AG09319 (cell line): ENCODE measurements at places on chromosomes 6 and 20.

DNA sequence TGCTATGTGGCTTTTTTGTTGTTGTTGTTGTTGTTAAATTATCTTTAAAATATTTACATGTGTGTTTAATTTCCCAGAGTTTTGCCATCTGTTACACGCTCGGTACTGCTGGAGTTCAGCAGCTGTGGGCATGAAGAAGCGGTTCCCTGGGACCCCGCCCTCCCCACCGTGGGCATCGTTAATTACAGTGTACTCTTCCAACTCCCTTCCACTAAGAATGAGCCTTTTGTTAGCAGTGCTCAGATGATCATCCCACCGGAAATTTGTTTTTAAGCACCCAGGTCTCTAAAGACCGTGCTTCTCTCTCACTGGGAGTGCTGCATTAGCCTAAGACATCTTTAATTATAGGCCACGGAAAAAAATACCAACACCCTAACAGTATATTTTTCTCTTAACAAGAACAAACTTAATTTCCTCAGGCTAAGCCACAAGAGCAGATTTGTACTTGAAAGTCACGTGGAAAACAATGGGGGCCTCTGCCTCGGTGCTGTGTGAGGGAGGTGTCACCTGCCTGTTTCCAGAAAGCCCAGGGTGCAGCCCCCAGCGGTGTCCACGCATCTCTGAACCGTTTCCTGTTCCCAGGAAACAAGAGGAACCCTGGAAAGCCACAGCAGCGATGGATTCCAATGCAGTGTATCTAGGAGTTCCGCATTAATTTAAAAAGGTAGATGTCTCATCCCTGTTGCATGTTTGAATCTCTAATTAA lies 113.3 kb upstream of the FRMD1 start:
- no peak for DNase-seq

- no peak for DNase-seq
These were observed 27.4 kb upstream of the STXBP5 start for GRCh38 chr6:147176795-147177194.

- DNase-seq: no peak
These were observed 291.2 kb downstream of the ESR1 start for GRCh38 chr6:152098683-152099082.

GRCh38 chr6:73519926-73520687 lies 725 bp downstream of the EEF1A1 start:
- DNase-seq: no peak

GRCh38 chr6:1940381-1940780 lies 305.0 kb downstream of the GMDS start:
- no peak for DNase-seq

- DNase-seq: no peak
These were observed 920 bp downstream of the ZBTB12 start for GRCh38 chr6:31900917-31901414.

DNA sequence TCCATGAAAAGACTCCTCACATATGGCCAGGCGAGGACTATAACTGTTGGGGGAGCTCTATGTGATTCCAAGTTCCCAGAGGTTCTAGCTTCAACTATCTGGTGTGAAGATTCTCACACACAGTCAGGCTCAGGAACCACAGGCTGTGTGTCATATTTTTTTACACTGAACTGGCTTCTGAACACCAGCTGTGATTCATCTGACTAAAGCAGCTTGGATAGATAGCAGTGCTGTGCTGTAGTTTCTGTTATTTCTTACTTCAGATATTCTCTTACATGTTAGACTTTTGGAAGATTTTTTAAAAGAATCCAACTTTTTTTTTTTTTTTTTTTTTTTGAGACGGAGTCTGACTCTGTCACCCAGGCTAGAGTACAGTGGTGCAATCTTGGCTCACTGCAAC lies 140.7 kb upstream of the MCHR2 start:
- DNase-seq: no peak

DNA sequence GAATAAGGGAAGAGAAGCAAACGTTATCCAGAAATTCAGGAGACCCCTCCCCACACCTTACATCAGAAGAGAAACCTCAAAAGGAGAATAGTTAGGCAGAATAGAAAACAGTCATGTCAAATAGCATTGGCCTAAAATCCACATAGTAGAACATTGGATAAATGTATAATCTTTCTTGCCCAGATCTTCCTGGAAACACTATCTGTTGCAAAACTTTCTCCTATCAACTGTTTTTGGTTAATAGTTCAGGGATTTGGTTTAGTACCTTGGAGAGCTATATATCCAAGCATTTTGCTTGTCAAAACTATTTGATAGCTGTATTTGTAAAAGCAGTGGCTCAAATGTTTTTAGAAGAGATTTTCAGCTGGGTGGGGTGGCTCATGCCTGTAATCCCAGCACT lies 74.3 kb upstream of the PHACTR2 start:
- no peak for DNase-seq

DNA sequence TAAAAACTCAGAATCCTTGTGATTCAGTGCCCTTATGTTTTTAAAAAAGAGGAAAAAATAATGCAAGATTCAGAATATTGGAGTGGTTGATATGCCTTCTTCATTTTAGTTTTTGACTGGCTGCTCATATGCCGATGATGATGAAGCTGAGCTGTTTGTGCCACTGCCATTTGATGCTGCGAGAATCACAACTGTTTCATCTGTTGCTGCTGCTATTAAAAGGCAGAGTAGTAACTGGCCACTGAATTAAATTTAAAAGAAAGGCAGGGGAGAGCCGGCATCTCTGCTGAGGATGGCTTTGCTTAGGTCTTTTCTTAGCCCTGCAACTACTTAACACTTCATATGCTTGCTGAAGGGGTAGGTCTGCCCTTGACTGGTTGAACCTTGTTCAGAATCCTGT lies 33.1 kb downstream of the CDS2 start:
- no peak for DNase-seq

DNA sequence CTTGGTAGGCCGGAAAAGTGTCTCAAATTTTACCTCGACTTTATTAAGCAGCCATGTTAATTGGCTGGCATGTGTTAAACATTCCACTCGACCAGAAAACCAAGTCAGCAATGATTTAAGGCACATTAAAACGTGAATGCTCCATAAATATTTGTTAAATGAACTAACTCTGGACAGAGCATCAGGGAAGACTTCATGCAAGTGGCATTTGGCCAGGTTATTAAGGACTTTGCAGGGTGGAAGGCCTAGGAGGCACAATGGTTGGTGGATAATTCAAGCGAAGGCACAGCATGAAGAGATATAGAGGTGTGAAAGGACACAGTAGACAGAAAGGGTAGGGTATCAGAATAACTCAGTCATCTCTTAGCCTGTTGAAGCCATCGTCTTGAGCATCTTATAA lies 23.0 kb downstream of the ELOVL5 start:
- DNase-seq: no peak

- DNase-seq: no peak
These were observed 110.7 kb downstream of the ADTRP start for GRCh38 chr6:11667876-11668275.

- peak; percentile 79 for DNase-seq
These were observed 48.3 kb downstream of the ATXN1 start for GRCh38 chr6:16712931-16713484.

GRCh38 chr6:151441390-151442166 lies 10.3 kb downstream of the RMND1 start:
- no peak for DNase-seq

DNA sequence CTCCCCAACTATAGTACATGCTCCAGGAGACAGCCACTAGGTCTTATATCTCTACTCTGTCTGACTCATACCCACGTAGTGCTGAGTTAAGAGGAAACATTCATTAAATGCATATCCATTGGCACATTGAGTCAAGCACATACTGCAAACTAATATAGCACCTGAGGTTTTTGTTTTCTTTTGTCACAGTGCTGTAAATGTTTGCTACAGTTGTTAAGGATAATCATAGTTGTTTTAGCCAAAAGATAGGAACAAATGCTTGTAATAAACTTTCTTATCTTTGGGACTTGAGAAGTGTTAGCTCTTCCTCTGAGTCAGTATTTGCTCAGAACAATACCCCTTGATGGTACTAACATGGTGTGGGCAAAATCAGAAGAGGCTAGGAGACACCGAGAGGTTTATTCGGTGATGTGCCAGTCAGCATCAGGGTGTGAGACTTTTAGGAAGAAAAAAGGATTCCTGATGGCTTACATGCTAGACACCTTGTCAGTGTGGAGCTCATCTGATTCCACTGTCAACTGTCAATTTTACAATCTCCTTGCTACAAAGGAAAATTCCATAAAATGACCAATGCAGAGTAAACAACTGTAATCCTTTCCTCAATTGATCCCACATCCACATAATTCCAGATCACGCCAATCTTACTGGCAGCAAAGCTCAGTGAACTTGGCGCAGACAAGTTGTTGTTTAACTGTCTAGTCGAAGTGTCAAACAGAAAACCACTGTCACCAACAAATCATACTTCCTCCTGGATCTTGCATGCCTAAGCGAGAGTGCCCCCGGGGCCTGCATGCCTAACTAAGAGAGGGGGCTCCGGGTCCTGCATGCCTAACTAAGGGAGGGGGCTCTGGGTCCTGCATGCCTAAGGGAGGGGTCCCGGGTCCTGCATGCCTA lies 36.1 kb downstream of the ELOVL2 start:
- no peak for DNase-seq

DNA sequence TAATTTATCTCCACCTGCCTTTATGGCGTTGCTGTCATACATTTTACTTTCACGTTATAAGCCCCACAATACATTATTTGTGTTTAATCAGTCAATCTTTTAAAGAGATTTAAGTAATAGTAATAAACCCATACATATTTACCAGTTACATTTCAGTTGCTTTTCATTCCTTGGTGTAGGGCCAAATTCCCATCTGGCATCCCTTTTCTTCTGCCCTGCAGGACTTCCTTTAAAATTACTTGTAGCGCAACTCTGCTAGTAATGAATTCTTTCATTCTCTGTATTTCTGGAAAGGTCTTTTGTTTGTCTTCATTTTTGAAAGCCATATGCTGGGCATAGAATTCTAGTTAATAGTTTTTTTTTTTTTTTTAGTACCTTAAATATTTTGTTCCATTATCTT lies 24.9 kb downstream of the ZNF334 start:
- DNase-seq: no peak

GRCh38 chr20:48945840-48946514 lies 24.5 kb downstream of the ARFGEF2 start:
- DNase-seq: no peak

DNA sequence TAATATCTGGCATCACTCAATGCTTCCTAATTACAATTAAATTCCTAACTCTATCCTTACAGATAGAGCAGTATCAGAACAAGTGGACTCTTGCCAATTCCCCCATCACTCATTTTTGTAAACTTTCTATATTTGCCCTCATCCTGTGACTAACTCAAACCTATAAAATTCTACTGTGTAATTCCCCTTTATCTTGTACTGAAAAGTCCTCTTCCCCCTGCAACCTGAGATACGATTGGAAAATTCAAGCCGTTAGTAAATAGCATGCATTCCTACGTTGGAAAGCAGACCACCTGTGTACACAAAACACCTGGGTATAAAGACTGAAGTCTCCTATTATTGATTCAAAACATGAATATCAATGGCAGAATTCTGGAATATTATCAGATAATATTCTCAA lies 70.4 kb upstream of the KCNQ5 start:
- DNase-seq: no peak

DNA sequence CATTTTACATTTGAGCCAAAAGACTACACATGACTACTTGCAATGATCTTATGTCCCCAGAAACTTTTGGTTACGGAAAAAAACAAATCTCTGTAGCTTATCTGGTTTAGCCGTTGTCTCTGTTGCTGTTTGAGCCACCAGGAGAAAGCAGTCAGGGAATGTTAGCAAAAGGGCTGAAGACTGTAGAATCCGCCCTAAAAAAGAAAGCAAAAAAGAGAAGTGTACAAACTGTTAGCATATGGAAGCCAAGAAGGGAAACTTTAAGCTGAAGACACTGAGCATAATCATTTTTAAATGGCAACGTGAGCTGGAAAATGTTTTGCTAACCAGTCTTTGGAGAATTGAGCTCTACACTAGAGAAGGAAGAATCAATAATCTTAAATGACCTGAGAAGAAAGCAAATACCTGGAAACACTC lies 69.9 kb upstream of the MYLIP start:
- no peak for DNase-seq

DNA sequence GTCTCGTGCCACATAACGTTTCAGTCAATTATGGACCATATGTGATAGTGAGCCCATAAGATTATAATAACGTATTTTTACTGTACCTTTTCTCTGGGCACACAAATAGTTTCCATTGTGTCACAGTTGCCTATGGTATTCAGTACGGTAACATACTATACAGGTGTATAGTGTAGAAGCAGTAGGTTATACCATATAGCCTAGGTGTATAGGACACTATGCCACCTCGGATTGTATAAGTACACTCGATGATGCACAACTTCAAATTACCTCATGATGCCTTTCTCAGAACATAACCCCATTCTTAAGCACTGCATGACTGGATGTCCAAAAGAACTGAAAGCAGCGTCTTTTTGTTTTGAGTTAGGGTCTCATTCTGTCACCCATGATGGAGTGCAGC lies 59.5 kb upstream of the MYO6 start:
- no peak for DNase-seq

- DNase-seq: peak; percentile 62
These were observed 187.8 kb downstream of the SASH1 start for GRCh38 chr6:148530394-148530953.

DNA sequence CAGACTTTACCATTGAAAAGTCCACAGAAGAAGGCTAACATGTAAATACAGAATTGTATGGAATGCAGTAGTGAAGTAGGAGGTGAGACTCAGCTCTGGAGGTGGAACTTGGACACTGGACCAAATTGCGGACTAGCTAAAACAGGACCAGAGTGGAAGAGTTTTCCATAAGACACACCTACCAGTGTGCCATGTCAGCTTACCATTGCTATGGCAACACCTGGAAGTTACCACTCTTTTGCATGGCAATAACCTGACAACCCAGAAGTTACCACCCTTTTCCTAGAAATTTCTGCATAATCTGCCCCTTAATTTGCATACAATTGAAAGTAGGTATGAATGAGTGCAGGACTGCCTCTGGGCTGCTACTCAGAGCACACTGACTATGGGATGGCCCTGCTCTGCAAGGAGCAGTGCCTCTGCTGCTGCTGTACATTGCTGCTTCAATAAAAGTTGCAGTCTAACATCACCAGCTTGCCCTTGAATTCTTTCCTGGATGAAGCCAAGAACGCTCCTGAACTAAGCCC lies 569.6 kb upstream of the FLRT3 start:
- DNase-seq: no peak

- DNase-seq: no peak
These were observed 195.5 kb downstream of the ZMYND8 start for GRCh38 chr20:47160992-47161391.

GRCh38 chr6:16392010-16392409 lies 153.6 kb downstream of the GMPR start:
- no peak for DNase-seq

DNA sequence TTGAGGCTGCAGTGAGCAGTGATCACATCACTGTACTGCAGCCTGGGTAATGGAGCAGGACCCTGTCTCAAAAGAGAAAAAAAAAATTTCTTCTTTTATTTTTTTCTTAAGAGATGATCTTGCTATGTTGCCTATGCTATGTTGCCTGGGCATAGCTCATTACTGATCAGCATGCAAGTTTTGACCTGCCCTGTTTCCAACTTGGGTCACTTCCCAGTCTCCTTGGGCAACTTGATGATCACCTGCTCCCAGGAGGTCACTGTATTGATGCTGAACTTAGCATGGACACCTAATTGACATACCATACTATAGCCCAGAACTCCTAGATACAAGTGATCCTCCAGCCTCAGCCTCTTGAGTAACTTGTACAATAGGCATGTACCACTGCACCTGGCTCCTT lies 30.7 kb upstream of the NANP start:
- no peak for DNase-seq

GRCh38 chr6:168884050-168884645 lies 369.5 kb downstream of the THBS2 start:
- no peak for DNase-seq

- no peak for DNase-seq
These were observed 46.0 kb downstream of the CPXM1 start for GRCh38 chr20:2754424-2754823.

- DNase-seq: no peak
These were observed 36.2 kb downstream of the THEMIS start for GRCh38 chr6:127864701-127865100.
